ENCODE measurements at places on chromosomes 1 and 21.
A peak's percentile ranks its signal among the peaks of the same experiment; 100 is the strongest.

DNA sequence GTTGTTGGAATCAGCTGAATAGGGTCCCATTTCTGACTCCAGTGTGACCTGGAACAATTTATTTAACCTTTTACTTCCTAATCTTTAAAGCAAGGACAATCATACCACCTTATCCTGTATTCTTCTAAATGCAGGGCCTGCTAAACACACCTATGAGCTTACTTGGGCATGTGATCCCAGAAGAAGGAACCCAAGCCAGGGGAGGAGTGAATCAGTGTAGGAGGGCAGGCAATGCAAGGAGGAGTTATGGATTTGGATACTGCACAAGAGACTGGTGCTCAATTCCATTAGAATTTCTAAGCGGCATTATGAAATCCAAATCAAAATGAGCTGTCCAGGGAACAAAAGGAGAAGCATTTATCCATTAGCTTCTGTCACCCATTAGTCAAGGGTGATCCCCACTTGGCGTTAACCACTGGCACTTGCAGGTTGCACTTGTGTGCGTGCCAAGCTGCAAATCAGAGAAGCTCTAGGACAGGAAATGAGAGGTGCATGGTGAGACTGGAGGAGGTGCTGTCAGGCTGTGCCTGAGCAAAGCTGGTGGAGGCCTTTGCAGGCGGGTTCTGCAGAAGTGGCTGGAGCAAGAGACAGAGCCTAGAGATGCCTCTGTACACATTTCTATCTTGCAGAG, 297.2 kb upstream of the PLXNA2 start:
- DNase-seq = no peak

GRCh38 chr1:215416497-215416896, 150.6 kb upstream of the KCTD3 start:
- no peak for DNase-seq

DNA sequence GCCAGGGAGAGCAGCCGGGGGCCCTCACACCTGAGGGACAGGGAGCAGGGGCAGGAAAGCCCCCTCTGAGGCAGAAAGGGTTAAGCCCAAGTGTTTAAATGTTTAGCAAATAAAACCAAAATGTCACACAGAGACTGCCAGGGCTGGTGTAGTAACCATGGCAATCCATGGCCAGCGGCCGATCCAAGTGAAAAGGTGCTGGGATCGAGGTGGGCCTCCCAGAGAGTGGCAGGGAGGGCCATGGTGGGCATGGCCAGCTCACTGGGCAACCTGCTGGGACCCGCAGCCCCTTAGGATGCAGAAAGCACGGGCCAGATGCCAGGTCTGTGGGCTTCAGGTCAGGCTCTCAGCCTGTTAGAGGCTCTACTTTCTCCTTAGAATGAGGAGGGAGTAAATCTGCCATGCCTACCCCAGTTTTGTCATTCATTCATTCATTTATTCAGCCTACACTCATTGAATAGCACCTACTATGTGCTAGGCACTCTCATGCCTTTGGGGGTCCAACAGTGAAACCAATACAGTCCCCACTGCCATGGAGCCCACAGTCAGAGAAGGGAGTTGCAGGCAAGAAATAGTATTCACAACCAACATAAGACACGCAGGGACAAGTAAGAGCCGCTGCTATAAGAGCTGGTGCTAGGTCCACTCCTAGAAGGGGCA, 56.1 kb downstream of the KCNN3 start:
- DNase-seq = no peak

DNA sequence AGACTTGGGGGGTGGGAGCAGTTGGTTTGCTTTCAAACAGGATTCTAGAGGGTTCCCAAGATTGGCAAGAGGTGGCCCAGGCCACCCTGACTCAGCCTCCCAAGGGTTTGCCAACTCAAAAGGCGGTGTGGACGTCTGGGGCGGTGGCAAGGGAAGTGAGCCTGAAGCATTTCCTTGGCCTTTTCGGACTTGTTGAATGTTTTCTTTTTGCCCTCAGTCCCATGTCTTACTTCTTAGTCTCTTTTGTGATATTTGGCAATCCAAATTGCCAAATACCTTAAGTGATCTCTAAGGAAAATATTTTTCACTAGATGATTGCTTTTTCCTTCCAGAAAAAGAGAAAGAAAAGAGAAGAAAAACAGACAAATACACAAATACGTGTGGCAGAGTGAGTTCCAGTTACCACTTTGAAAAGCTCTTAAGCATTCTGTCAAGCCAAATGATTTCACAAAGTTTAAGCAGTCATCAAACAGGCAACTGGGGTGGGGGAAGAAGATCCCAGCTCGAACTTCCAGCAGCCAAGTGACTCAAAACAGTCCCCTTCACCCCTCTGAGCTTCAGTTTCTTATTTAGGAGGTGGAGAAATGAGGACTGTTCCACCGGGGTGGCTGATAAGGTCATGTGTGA, 374.6 kb upstream of the USP24 start:
- no peak for DNase-seq

- DNase-seq = peak; percentile 54
Measured at GRCh38 chr1:11908095-11908675, 18.0 kb downstream of the KIAA2013 start.

DNA sequence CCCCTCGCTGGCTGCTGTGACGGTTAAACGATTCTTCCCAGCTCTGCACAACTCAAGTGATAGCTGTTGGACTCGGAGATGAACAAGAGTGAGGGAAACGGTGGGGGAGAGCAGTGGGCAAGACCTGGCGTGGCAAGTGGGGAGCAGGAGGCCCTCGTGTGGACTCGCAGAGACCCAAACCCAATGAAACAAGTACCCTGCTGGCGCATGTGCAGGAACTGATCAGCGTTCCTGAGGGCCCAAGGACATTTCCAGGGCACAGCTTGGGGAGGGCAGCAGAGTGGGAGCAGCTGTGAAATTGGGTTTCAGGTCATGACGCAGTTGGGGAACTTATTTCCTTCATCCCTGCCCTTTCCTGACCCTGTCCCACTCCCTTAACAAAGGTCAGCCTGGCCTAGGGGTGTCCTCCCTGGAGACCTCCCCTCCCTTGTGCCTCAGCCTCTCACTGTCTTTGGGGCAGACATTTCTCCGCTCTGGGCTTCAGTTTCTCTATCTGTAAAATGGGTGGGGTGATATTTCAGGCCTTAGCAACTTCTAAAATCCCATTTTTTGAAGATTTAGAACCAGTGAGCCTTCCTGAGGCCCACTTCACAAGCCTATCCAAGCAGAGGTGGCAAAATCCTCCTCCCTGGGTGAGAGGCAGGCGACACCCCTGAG, 27.9 kb upstream of the ECE1 start:
- no peak for DNase-seq

- no peak for DNase-seq
Measured at GRCh38 chr1:199546323-199546722, 481.2 kb upstream of the NR5A2 start.

Data from stimulated activated CD8-positive, alpha-beta memory T cell treated with anti-CD3 and anti-CD28 coated beads, Interleukin-15, amount 100 ng/mL, for 4 hours (primary cell).